T follicular helper cell (primary cell): ENCODE measurements at places on chromosomes 6 and 20.

DNA sequence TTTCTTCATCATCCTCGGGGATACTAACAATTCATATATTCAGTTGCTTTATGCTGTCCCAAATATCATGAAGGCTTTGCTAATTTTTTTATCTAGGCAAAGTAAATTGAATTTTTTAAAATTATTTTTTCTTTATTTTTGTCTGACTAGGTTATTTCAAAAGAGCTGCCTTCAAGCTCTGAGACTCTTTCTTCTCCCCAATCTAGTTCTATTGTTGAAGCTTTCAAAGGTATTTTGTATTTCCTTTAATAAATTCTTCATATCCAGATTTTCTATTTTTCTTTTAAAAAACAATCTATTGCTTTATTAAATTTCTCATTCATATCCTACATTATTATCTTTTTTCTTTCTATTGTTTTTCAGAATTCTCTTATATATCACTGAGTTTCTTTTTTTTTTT lies 16.8 kb downstream of the TRIM15 start:
- no peak for DNase-seq

GRCh38 chr6:79232696-79233462 lies 1.6 kb downstream of the HMGN3 start:
- DNase-seq: no peak

DNA sequence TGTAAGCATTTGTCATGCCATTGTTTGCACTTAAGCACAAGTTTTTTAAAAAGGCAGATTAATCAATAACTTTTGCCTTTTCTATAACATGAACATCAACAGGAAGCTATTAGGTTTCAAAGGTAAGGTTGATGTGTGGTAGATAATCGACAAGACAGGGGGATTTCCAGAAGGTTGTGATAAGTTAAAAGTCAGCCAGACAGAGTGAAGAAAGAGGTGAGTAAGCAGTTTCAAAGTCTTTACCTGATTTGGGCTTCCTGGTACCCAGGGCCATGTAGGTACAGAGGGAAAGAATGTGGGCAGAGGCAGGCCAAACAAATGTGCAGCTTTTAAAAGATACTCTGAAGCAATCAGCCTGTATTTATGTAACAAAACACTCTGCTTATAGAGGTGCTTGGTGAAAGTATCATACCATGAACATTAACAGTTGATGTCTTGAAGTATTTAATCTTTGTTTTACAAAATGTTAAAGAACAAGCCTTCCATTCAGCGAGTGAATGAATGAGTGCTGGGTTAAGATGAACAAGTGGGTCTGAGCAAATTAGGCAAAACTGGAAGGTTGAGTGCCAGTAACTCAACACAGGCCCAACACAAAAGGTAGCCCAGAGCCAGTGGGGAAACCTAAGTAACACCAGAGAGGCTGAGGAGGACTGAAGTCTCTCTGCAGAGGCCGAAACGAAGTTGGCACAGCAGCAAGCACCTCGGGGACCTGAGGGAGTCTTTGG lies 60.2 kb downstream of the LRRC1 start:
- no peak for DNase-seq

- no peak for DNase-seq
Observed at GRCh38 chr6:35970181-35970580, 49.3 kb upstream of the SRPK1 start.

DNA sequence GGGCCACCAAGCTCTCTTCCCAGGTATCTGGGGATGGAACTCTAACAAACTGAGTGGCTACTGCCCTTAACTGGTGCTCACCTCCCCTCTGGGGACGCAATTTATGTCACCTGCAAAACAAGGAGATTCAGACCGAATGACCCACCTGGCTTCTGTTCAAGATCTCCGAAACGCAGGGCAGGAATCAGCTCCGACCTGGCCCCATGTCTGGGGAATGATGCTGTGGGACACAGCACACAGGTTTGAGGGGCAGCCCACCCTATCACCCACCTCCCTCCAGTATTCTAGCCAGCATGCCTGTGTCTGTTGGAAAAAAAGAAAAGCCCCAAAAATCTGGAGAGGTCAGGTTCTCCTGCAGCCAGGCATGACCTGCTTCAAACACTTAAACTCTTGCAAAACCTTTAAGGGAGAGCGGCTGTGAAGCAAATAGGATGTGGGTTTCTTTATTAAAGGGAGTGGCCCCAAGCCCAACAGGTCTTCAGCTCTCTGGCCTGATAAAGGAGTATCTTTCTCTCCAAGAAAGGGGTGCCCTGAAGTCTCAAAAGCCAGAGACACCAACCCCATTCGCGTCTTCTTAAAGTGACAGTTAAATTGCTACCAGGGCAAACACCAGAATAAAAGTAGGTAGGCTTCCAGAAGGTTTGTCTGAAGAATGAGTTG lies 6.4 kb downstream of the PREX1 start:
- no peak for DNase-seq

DNA sequence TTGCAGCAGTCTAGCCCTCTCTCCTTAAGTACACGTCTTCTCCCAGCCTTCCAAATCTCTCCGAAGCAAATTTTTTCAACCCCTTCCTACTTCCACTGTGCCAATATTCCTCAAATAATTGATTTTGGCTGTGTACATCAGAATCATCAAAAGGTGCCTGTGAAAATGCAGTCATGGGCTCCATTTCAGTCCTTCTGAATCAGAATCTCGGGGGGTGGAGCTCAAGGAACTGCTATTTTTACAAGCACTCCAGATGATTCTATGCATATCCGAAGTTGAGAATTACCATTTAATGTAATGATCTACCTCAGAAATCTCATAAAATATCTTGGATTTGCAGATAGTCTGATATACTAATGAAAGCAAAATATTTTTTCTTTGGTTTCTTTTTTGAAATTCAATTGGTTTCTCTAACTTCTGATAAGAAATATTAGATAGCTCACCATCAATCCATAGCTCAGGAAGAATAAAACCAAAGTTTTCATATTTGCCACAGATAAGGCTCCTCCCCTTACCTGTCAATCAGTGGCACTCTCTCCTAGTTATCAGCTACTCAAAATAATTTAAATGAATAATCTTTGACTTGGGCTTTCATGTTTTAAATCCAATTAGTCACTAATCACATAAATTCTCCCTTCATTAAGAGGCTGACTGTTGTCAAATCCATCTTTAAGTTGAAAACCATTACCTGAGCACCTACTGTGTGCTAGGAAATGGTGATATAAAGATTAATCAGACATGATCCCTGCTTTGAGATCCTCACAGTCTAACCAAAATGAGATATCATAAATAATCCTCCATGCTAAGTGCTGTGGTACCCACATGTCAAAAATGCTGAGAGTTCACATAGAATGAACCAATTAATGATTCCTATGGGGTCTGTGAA lies 36.4 kb upstream of the STXBP5 start:
- DNase-seq: no peak
